WTC11 (cell line): ENCODE measurements at places on chromosomes 6 and 20. TPM values are rescaled to one million over a fixed set of nuclear protein-coding genes. Genes with fewer than 3 reads are reported as not detected.

ECT2L gene
- total RNA-seq, result not detected in 3 replicates

ENPP3 gene
- total RNA-seq, result 0.48 TPM in 1 of 3 replicates, not detected in the others

PARD6B gene
- total RNA-seq, result 29.6 to 38.0 TPM (median 37.5 TPM) in 3 replicates

TINAG gene
- not detected in 3 replicates for total RNA-seq

NFKBIL1 gene
- 14.9 to 19.5 TPM (median 17.1 TPM) in 3 replicates for total RNA-seq

SEC23B gene
- 57.0 to 67.1 TPM (median 59.6 TPM) in 3 replicates for total RNA-seq

CFAP61 gene
- total RNA-seq, result 0.18 to 0.61 TPM in 2 of 3 replicates, not detected in the other

ABHD12 gene
- total RNA-seq, result 63.1 to 68.7 TPM (median 68.2 TPM) in 3 replicates

TMEM217 gene
- total RNA-seq, result 0.55 to 0.99 TPM (median 0.61 TPM) in 3 replicates

RSPO3 gene
- 0.14 TPM in 1 of 3 replicates, not detected in the others for total RNA-seq

OR2H2 gene
- not detected in 3 replicates for total RNA-seq

- DNase-seq, result no peak
These were observed 212.3 kb upstream of the PRDM1 start for GRCh38 chr6:105873799-105874198.

- DNase-seq, result no peak
These were observed 106.3 kb downstream of the PERP start for GRCh38 chr6:138000941-138001340.

GRCh38 chr20:20363799-20364592, 3.9 kb upstream of the INSM1 start:
- peak; percentile 70 for DNase-seq

GRCh38 chr20:46324960-46325703, 16.8 kb upstream of the CDH22 start:
- peak; percentile 62 for DNase-seq

DNA sequence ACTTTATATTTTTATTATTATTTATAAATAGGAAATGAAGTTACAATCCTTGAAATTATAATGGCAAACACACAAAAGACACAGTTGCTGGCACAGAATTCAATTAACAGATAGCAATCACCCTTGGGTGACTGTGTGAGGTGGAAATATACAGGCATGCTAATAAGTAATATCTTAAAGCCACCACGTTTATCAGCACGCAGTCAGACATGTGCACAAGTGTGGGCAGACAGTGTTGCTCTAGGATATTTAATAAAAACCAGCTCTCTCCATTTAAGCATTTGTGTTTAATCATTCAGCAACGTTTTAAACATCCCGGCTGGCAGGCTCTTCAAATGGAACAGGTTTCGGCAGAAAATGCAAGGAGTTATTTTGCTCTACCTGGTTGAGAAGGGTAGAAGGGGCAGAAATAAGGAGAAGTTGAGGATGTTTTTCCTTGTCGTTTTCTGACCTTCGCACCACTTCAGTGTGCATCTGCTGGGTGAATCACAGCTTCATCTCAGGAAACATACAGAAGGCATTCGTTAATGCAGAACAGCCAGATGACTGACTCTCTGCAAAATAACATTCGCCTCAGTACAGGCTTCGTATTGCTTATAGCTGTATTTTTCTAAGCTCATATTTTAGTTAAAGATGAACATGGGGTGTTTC, 585.1 kb downstream of the QKI start:
- DNase-seq, result no peak

DNA sequence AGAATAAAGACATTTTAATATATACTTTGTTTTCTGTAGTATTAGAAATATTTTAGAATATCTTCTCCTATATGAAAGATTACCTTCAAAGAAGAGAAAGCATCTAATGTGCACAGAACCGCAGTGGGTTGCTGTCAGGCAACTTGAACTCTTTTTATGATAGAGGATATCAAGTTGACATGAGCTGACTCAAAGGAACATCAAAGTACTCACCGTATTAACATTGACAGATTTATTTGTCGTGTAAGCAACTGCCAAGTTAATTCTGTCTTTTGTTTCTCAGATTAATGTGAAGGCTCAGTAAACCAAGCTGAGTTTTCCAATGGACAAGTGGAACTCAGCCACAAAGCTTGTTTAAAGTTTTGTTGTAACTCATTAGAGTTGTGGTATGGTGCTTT, 2.2 kb upstream of the GINM1 start:
- no peak for DNase-seq

DNA sequence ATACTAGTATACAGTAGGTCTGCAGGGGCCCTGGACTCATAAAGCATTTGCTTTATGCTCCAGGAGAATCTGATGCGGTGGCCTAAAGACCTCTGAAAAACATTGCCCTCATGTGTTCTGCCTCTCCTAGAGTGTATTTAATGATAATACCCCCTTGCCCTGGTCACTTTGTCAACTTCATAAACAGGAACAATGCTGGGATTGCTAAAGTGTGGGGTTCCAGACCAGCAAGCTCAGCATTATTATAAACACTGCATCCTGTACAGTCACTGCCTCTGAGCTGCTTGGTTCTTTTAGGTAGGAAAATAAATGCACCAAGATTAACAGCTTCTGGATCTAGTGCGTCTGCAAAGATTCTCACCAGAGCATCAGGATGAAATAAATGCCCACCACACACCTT, 12.2 kb downstream of the TREM1 start:
- DNase-seq, result no peak

DNA sequence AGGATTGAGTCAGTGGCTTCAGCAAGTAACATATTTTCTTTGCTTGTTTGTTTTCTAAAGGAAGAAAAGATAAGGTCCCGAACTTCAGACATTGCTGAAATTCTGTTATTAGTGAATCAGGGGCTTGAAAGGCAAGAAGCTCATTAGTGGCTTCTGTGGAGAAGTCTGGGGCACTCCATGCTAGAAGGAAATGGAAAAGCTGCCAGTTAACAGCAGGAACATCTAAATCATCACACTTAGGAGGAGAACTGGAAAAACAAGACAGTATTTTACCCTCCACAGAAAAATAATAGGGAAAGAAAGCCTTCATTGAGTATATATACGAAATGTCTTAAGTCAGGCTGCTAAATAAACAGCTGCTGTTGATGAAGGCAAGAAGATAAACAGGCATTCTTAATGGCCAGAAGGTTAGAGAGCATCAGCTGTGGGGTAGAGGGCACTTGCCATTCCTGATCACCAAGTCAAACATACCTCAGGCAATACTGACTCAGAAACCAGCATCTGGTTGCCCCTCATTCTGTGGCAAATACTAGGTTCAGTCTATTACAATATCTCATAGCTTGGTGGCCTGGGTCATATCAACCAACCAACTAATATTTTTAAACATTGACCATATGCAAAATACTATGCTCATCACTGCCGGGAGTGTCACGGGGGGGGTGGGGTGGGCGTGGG, 143.2 kb upstream of the TENT5A start:
- DNase-seq, result no peak

DNA sequence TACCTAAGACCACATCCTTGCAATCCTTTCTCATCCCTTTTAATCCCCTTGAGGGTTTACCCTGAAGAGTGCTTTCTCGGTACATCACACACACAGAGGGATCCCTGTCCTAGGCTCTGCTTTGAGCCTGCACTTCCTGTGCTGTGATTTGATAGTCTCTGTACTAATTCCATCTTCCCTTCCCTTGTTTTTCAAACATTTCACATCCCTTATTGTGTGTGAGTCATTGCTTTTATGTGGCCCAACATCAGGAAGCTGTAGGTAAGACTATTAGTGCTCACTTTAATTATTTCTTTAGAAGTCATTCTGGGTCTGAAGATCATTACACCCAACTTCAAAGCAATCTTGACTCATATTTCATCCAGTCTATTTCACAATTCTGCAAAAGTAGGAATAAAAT, 57.2 kb upstream of the ANKEF1 start:
- no peak for DNase-seq

DNA sequence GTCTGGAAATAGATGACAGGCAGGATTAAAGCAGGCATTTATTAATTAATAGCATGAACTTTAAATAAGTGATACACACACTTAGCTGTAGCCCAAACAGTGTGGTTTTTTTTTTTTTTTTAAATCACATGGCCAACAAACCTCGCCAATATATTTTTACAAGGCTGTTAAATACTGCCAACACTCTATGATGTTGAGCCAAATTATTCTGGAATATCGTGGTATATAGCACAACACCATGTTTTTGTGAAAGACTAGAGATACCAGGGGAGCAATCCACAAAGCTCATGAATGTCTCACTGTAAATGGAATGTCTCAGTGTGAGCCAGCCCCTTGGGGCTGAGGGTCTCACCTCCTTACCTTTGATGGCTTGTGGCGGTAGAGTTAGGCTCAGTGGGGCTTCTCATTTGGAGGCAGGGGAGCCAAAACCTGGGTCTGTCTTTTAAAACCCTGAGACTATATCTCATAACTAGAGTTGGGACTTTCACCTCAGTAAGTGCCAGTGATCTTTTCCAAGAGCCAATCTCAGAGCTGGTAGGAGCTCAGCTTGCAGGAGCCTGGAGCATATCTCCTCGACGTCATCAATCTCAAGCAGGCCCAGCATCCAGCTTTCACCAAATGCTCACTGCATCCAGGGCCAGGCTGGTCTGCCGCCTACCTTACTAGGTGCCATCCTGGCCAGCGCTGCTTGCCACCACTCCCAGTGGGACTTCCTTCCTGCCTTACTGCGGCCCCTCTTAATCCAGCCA, 78.5 kb upstream of the FAM184A start:
- DNase-seq, result no peak

DNA sequence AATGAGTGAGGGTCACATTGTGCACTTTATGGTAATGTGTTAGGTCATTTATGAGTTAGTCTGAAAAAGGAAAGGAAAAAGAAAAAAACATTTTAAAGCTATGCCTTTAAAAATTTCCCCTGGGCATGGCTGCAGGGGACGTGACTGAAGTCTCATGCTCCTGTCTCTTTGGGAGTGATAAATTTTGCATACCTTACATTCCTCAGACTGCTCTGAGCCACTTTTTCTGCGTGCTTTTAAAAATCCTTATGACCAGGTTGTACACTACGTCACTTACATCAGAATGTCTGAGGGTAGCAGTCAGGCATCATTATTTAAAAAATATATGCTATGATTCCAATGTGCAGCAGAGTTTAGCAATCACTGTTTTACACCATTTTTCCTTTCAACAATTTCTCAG, 121.2 kb downstream of the RFPL4B start:
- no peak for DNase-seq

GRCh38 chr20:5971203-5971602, 20.8 kb downstream of the MCM8 start:
- no peak for DNase-seq

DNA sequence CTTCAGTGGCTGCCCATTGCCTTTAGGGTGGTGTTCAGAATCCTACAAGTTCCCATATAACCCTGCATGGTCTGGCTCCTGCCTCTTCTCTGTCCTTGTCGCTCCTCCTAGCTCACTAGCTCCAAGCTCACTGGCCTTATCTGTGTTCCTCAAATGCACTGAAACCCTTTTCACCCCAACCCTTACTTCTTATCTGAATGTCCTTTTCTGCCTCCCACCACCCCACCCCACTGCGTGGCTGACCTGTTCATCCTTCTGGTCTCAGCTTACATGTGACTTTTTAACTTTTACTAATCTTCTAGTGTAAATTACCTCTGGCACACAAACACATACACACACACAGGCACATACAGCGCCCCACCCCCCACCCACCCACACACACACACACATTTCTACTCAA, 41.0 kb upstream of the GLP1R start:
- DNase-seq, result no peak

GRCh38 chr20:46056970-46057855, 28.2 kb downstream of the SLC12A5 start:
- DNase-seq, result peak; percentile 83

DNA sequence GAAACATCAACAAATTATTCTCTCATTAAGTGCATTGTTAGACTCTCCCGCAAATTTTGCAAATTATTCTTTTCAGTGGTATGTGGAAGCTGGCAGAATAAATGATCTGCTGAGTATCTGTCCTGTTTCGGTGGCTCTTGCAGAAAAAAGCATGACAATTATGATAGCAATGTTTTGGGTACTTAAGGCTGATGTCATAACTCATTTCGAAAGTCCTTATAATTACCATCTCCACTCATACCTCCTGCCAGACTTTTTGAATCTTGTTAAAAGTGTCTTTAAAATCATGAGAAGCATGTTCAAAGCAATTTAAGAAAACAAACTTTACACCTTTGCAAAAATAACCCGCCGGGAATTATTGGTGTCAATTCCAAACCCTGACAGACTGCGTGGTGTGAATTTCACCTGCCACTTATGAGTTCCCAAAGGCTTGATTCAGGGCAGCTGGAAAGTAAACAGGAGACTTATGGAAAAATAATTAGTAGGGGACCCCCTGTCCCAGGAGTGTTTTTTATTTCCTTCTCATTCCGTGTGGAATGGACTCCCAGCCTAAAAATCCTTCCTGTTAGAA, 87.6 kb upstream of the E2F3 start:
- DNase-seq, result no peak

DNA sequence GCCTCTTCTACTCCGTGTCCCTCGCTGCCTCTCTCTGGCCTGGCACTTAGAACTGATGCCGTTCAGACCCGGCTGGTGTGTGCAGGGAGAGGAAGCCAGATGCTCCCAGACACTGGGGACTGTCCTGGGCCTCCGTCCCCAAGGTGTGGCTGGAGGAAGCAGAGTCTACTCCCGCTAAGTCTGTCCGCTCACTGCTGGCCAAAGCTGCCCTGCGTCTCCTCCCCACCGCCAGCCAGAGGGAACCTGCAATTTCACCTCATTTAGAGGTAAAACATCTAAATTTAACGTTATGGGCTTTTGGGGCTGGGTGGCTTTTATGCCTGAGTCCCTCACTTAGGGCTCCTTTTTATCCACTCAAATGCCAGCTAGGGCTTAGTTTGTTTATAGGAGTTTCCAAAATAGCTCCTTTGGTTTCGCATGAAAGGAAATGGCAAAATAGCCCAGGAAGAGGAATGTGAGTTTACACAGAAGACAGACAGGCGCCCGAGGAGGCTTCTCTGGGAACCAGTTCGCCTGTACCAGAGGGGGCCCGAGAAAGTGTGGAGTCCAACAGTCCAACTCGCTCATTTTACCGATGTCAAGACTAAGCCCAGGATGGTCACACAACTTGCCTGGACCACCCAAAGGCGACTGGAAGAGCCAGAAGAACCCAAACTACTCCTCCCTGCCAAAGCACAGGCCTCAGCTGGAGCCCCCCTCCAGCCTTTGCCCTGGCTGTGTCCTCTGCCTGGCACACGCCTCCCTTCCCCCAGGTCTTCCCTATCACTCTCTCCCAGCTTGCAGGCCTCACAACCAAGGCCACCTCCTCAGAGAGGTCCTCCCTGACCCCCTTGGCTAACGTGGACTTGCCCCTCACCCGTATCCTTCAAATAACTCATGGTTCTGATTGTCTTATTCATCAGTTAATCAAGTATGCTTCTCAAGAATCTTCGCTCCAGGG, 54.5 kb downstream of the RIPOR3 start:
- no peak for DNase-seq

GRCh38 chr6:40426346-40427066, 160.7 kb downstream of the LRFN2 start:
- no peak for DNase-seq

- DNase-seq, result no peak
These were observed 178.1 kb upstream of the TCF21 start for GRCh38 chr6:133710826-133711225.

GRCh38 chr20:51310216-51310615, 232.3 kb downstream of the NFATC2 start:
- no peak for DNase-seq

DNA sequence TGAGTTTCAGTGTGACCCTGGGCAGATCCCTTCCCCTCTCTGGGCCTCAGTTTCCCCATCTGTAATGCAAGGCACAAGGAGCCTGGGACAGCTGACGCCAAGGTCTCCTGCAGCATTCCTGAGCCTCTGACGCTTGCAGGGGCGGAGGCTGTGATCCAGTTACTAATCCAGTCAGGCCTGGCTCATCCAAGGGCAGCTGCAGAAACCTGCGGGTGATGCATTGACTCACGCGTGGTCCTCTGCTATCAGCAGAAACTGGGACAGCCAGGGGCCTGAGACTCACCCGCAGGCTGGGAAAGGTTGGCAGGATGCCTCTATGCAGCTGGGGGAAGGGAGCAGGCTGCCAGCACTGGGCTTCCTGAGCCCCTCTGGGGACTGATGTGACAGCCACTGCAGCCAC, 65.0 kb upstream of the SIRPA start:
- no peak for DNase-seq
